Myocyte (in vitro differentiated cells): ENCODE measurements at places on chromosomes 2 and 18. TPM values are rescaled to one million over a fixed set of nuclear protein-coding genes. Genes with fewer than 3 reads are reported as not detected.
A peak's percentile ranks its signal among the peaks of the same experiment; 100 is the strongest.

The HJURP gene
- total RNA-seq: 0.62 and 1.4 TPM in 2 replicates

- DNase-seq: no peak
Observed at GRCh38 chr2:24839729-24840128, 46.5 kb downstream of the CENPO start.

DNA sequence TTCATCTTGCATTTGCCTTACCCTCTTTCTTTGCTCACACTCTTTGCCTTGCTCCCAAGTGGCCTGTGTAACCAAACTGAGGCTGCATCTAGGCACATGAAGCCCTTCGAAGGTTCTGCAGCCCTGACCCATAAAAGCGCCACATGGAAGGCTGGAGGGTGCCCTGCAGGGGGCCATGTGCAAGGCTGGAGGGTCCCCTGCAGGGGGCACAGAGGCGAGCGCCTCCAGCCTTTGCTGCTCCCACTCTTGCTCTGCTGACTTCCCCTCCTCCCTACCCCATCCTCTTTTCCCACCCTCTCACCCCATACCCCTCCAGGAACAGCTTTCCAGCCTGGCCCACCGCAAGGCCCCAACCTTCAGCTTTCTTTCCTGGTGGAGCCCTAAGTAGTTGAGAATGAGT, 317.3 kb downstream of the CELF4 start:
- DNase-seq: no peak

DNA sequence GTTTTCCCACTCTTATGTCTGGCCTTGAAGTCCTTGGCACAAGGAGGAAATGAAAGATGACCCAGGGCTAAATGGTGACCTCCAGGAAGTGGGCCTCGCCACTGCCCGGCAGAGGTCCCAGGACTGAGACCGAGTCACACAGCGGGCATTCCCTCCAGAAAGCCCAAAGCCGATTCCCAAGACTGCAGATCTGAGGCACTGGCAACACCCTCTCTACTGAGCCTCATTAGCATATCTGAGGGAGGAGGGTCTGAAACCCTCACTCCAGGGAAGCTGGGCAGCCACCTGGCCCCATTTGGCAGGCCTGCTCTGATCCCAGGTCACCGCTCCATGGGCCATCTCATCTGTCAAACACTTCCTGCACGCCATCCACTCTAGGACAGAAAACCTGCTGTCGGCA, 29.1 kb downstream of the FAM178B start:
- DNase-seq: no peak

- DNase-seq: no peak
Observed at GRCh38 chr2:121705390-121705789, 31.3 kb downstream of the NIFK start.

- no peak for DNase-seq
Observed at GRCh38 chr2:126988482-126988881, 89.8 kb downstream of the TEX51 start.

DNA sequence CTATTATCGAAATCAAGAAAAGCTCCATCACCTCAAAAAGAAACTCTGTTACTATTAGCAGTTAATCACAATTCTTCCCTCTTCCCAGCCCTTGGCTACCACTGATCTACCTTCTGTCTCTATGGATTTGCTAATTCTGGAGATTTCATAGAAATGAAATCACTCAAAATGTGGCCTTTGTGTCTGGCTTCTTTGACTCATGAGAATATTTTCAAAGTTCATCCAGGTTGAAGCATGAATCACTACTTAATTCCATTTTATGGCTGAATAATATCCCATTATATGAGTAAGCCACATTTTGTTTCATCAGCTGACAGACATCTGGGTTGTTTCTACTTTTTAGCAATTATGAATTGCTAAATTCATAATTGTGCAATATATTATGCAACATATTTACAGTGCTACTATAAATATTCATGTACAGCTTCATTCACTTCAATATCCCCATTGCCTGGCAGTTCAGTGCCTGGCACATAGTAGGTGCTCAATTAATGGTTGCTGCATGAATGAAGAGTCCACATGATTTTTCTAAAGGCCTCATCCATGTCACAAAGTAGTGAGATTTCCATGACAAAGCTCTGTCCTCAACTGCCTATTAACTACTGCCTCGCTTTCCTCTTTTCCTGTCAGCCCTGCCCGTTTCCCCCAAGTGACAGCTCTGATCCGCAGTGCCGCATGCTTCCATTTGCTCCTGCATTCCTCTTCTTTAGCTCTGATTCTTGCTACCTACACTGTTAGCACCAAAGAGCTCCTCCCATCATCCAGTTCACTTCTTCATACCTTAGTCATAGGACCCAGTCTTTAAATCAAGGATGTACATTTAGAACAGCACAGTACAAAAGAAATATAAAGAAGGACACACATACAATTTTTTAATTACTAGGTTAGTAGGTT, 32.8 kb downstream of the CCDC93 start:
- DNase-seq: peak; percentile 69

- no peak for DNase-seq
Observed at GRCh38 chr2:181772334-181772733, 92.0 kb upstream of the NEUROD1 start.

- no peak for DNase-seq
Observed at GRCh38 chr2:121175326-121175725, 109.7 kb downstream of the TFCP2L1 start.

DNA sequence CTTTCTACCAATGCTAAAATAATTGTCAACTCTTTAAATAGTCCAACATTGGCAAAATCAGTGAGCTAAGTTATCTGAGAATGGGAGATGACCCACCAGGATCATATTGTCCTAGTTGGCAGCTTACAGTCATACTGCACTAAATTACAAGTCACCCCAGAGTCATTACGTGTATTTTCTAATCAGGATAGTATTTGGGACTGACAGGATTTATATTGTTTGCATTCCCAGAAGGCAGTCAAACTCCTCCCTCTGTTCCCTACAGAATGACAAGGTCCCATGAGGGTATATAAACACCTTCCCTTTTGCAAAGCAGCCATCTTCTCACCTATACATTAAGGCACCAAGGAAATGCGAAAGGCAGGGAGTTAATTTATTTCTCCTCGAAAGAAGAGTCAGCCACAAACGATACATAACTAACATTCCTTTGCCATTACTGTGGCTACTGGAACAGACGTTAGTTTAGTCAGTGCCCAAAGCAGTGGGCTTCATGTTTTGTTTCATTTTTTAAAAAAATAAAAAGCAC, 125.3 kb downstream of the ANTXR1 start:
- DNase-seq: peak; percentile 67
